Endothelial cell of coronary artery (primary cell): ENCODE measurements at places on chromosomes 6 and 20. TPM values are rescaled to one million over a fixed set of nuclear protein-coding genes. Genes with fewer than 3 reads are reported as not detected.

FAM83C gene
- not detected in 2 replicates for total RNA-seq

TRAM2 gene
- total RNA-seq, result 35.3 and 113 TPM in 2 replicates

APCDD1L gene
- 0.09 and 31.3 TPM in 2 replicates for total RNA-seq

NCOA5 gene
- total RNA-seq, result 11.6 and 12.1 TPM in 2 replicates

HSPA12B gene
- 11.6 and 18.0 TPM in 2 replicates for total RNA-seq

SIRPB1 gene
- 0.81 and 1.0 TPM in 2 replicates for total RNA-seq

MEI4 gene
- under 0.01 TPM in 1 of 2 replicates, not detected in the other for total RNA-seq

SNAI1 gene
- 1.5 and 2.9 TPM in 2 replicates for total RNA-seq

ZSCAN23 gene
- 0.18 and 1.9 TPM in 2 replicates for total RNA-seq

PNPLA1 gene
- not detected in 2 replicates for total RNA-seq

SLC25A27 gene
- 1.1 and 1.9 TPM in 2 replicates for total RNA-seq

PRRT1 gene
- total RNA-seq, result 0.09 TPM in 1 of 2 replicates, not detected in the other

TFAP2A gene
- total RNA-seq, result 0.09 and 0.28 TPM in 2 replicates

C6orf52 gene
- total RNA-seq, result not detected in 2 replicates

WFDC2 gene
- not detected in 2 replicates for total RNA-seq

STX16 gene
- total RNA-seq, result 36.3 and 56.2 TPM in 2 replicates

SLC13A3 gene
- total RNA-seq, result 0.09 and 0.38 TPM in 2 replicates

PLEKHG1 gene
- total RNA-seq, result 19.3 and 38.7 TPM in 2 replicates

AURKA gene
- total RNA-seq, result 14.1 and 39.9 TPM in 2 replicates

BCAS1 gene
- total RNA-seq, result under 0.01 TPM in 1 of 2 replicates, not detected in the other

TMEM200A gene
- total RNA-seq, result 0.38 and 1.4 TPM in 2 replicates

AHCY gene
- 136 and 138 TPM in 2 replicates for total RNA-seq

MAPK14 gene
- total RNA-seq, result 38.7 and 44.2 TPM in 2 replicates

C4B gene
- total RNA-seq, result 0.63 and 1.8 TPM in 2 replicates
